Activated CD8-positive, alpha-beta memory T cell treated with anti-CD3 and anti-CD28 coated beads, Interleukin-2, amount 50 U/mL, for 4 hours (primary cell): ENCODE measurements at places on chromosomes 2 and 18.

DNA sequence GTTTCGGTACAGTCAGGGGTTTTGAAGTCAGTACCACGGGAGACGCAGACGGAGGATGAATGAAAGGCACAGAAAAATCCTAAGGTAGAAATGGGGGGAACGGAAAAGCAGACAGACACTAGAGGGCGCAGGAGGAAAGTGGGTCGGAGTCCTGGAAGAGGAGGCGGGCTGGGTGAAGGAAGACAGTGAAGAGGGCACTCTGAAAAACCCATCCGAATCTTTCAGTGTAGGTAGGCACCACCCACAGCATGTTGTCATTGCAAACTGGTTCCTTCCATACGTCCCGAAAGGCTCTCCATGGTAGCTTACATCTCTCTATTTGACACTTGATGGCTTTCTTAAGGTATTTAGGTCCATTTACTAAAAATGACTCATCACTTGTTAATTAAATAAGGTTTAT lies 18.5 kb upstream of the ZNF236 start:
- peak; percentile 75 for DNase-seq

GRCh38 chr2:102063941-102064678 lies 72.3 kb downstream of the IL1R2 start:
- DNase-seq = no peak

- DNase-seq = no peak
Observed at GRCh38 chr2:43178602-43179542, 47.5 kb downstream of the ZFP36L2 start.

DNA sequence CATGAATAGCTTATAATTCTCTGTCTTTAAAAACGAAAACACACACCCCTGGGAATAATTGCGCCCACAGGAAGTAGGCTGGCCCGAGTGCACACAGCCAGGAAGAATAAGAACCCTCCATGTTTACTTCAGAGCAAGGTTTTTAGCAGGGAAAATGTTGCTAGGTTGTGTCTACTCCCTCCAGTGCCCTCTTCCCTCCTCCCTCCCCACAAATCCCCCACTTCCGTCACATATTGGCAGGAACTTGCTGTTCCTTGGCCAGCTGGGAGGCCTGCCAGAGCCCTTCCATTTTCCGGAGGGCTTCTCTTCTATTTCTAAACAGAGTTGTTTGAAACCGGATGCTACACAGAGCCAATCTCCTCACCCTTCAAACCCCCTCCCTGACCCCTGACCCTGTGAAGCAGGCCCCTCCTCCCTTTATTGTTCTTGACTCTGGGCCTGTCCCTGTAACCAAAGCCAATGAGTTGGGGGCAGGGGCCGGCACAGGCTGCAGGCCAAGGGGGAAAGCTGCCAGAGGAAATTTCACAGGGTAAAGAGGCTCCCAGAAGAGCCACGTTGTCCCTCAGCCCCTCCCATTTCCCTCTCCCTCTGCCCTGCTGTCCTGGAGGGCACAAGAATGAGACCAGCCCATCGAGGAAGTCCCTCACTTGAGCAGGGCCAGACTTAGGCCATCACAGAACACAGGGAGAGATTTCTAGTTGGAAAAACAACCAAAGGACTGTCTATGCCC lies 49.8 kb upstream of the LGALSL start:
- DNase-seq = no peak

- no peak for DNase-seq
Observed at GRCh38 chr18:25780105-25780504, 310.3 kb downstream of the SS18 start.

DNA sequence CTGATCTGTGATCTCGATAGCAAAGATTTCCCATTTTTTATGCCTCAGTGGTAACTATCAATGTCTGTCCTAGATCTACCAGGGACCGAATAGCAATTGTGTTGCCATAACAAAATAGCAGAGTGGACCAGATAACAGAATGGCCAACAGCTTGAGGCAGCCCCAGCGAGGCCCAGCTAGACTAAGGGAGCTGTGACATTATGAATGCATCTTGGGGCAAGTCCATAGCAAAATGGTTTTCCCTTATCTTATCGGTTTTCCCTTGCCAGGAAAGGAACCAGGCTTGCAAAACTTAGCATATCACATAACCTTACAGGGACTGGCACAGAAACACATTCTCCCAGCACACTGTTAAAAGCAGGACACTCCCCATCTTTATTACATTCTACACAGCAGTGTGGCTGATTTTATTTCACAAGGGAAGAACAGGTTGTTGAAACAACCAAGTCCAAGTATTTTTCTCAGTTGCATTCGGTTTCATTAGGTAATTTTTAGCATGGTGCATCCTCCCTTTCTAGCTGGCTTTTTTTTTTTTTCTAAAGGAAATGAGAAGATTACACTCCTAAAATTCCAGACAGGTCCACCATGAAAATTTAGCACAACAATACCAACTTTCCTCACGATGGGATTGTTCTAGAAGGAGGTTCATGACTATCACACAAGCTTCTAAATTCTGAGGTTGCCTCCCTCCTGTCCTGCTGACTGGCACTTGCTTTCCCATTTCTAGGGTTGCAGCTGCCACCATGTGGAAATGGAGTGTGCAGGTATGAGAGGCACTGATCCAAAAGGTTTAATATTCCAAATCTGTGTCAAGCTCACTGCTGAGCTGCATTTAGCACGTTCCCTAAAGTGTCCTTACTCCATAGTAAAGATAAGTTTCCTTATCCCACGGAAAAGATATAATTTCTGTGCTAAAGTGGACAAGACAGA lies 97.0 kb upstream of the SLC35G4 start:
- no peak for DNase-seq

GRCh38 chr2:127037476-127037875 lies 69.5 kb downstream of the BIN1 start:
- DNase-seq = no peak

GRCh38 chr18:73784853-73785252 lies 362.8 kb downstream of the FBXO15 start:
- DNase-seq = no peak

- no peak for DNase-seq
Observed at GRCh38 chr2:195985741-195986140, 82.9 kb downstream of the DNAH7 start.

GRCh38 chr2:705971-706511 lies 28.8 kb upstream of the TMEM18 start:
- no peak for DNase-seq

DNA sequence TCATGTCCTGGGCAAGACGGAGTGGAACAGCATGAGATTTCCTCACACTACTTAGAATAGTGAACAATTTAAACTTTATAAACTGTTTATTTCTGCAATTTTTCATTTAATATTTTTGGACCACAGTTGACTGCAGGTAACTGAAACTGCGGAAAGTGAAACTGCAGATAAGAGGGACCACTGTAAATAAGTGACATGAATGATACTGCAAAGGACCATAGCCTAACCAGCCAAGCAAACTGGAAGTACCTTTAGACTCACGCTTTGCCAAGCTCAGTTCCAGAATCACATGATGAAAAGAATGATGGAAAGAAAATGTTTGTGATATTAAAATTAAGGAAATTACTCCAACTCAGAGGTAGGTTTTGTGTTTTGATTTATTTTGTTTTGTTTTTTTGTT lies 94.6 kb upstream of the ITGA4 start:
- DNase-seq = no peak

DNA sequence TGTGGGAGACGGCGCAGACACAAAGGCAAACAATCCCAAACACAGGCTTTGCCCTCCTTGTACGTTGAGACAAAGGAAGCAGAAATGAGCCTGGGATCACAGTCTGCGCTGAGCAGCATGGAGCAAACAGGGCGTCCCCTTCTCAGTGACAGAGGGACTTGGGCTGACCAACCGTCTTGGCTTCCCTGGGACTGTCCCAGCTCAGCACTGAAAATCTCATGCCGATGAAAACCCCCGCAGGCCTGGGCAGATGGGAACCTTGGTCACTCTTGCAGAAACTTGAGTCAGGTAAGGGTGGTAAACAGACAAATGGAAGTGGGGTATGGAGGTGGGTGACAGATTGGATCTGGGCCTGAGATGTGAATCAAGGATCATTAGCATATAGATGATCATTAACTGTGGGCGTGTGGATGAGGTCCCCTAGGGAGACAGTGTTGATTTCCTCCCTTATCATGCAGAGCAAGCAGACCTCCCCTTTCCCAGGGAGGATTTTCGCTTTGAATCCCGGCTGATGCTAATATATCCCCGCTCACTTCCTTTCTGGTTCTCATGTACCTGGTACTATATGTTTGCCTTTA lies 19.1 kb upstream of the SH3BP4 start:
- no peak for DNase-seq

DNA sequence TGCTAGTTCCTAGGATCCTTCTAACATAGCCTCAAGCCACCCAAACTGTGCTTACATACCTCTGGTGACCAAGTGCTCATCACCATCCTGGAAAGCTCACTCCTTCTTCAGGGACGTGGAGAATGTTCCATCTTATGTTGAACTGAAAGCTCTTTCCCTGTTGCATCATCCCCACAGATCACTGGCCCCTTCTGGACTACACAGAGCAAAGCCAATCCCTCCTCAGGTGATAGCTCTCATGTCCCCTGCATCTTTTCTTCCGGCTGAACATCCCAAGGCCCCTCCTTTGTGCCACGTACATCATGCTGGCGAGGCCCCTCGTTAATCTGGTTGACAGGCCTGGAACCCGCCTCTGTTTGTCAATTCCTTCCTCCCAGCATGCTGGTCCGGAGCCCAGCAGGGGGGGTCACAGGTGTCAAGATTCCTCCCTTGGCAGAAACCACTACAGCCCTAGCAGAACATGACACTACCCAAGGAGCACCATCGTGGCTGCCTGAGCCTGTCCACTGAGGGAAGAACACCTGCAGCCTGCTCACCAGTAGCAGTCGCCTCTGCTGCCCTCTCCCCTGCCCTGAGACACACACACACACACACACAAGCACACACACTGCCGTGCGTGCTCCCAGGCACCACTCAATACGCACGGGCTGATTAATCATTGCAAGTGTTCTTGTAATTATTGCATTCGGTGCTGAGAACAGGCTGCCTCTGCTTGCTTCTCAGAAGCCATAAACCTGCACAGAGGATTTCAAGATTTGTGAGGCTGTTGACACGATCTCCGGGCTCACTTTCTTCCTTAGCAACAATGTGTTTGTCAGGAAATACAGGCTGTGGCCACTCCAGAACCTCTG lies 6.3 kb upstream of the KCNK3 start:
- no peak for DNase-seq

DNA sequence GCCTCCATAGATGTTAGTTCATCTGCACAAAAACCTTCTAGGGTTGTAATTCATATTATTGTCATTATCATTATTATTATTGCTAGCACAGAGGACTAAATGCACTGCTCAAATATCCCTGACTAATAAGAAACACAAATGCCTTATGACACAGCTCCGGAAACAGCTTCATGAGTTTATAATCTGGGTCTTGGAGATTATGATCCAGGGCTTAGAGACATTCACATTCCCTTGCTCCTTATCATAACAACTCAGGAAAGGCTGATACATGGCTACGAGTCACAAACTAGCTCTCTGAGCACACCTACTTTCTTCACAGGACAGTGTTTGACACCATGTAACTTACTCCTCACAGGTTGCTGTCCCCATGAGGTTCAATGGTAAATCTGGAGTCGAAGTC lies 102.2 kb upstream of the TTC39C start:
- no peak for DNase-seq

GRCh38 chr2:111667001-111667400 lies 217.0 kb downstream of the ANAPC1 start:
- DNase-seq = no peak

- DNase-seq = no peak
Observed at GRCh38 chr2:132593171-132593570, 76.8 kb downstream of the LYPD1 start.

GRCh38 chr2:59745085-59745484 lies 808.4 kb downstream of the BCL11A start:
- DNase-seq = no peak

DNA sequence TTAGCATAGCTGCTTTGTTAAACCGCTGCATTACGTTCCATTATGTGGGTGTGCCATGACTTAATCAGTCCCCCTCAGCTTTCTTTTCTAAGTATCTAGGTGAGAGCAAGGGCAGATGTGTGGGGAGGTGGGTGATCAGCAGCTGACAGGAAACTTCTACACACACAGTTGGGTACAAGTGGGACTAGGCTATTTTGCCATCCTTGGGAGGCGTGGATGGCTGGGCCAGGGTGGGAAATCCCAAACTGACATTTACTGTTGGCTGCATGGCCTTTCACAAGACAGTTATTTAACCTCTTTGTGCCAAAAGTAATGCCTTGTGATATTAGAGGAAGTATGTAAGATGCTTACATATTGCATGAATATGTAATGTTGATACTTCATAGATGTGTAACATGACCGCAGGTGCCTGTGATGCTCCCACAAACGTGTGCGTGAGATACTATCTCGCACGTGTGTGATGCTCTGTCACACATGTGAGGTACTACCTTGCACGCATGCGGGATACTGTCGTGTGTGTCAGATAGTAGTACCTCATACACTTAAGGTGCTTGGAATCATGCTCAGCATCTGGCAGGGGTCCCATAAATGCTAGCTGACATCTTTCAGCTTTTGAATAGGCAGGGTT lies 314.5 kb downstream of the PRKCE start:
- no peak for DNase-seq

GRCh38 chr18:23451491-23451890 lies 1.6 kb upstream of the RIOK3 start:
- DNase-seq = no peak

- DNase-seq = no peak
Observed at GRCh38 chr2:47696478-47696831, 86.5 kb upstream of the MSH6 start.

DNA sequence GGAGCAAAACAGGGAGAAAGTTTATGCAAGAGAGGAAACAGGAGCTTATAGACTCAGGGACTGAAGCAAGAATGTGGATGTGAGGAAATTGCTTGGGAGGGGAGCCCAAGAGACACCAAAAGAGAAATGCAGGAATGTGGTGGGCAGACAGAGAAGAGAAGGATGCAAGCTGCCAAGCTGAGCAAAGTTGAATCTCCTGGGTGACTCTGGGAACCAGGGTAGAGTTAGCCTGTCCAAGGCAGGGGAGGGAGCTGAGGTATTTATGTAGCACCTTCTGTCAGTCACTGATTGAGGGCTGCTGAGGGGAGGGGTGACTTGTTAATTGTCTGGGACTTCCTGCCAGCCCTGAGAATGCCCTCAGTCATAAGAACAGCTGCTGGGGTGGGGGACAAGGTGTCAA lies 464.3 kb downstream of the NBAS start:
- DNase-seq = no peak

- DNase-seq = no peak
Observed at GRCh38 chr18:58640428-58640805, 11.5 kb upstream of the ALPK2 start.

- no peak for DNase-seq
Observed at GRCh38 chr2:3492951-3493614, 26.2 kb downstream of the ADI1 start.

DNA sequence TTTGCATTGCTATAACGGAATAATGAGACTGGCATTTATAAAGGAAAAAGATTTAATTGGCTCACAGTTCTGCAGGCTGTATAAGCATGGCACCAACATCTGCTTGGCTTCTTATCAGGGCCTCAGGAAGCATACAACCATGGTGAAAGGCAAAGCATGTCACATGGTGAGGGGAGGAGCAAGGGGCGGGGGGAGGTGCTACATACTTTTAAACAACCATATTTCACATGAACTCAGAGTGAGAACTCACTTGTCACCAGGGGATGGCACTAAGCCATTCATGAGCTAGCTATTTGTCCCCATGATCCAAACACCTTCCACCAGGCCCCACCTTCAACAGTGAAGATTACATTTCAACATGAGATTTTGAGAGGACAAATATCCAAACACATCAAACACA lies 188.7 kb downstream of the MBD5 start:
- DNase-seq = no peak
